ENCODE measurements at places on chromosomes 16 and 17.

GRCh38 chr17:526425-526824, 173.8 kb upstream of the RPH3AL start:
- no peak for DNase-seq

DNA sequence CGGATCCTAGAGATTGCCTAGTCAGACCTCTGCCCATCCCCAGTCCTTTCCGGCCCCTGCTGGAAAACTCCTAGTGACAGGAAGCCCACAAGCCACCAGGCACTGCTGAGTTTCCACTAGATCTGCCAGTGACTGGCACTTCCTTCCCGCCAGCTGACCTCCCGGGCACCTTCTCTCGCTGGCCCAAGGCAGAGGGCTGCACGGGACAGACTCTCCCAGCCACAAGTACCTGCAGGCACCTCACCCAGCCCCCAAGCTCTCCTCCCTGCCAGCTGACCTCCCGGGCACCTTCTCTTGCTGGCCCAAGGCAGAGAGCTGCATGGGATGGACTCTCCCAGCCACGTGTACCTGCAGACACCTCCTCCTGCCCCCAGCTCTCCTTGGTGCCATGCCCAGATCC, 66.3 kb upstream of the DOC2B start:
- no peak for DNase-seq

GRCh38 chr16:24822542-24822941, 23.2 kb upstream of the SLC5A11 start:
- DNase-seq: no peak

- no peak for DNase-seq
Observed at GRCh38 chr17:75061055-75061438, 14.0 kb downstream of the KCTD2 start.

DNA sequence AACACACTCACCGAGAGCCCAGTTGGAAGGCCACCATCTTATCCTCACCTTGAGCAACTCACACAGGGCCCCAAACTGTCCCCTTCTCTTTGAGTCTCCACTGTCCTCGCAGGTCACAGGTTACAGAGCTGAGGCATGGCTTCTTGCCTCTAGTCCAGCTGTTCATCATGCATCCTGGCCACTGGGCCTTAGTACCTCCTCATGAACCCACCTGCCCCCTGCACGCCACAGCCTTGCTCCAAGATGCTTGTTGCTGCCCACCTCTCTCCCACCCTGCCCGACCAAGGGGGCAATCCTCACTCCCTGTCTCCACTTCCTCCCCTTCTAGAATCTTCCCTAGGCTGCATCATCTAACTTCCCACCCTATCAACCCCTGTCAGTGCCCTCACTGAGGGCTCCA, 17.1 kb downstream of the CDH5 start:
- no peak for DNase-seq

DNA sequence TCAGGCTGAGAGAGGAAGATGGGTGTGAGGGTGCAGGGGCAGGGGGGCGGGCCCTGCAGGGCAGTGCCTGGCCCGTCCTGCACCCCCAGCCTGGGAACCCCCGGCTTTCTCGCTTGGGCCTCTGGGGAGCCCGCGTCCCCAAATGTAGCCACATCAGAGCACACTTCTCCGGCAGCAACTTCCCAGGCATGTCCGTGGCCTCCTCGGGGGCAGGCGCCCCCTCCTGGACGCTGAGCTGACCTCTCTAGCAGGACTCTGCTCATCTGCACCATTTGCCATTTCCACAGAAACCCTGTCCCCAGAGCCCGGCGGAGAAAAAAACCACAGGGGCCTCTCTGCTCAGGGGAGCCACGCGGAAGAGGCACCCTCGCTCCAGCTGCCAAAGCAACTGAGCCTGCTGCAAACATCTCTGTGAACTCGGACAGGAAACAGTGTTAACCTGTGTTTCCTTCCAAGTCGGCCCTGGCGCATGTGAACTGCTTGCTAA, 63.4 kb downstream of the KLHDC4 start:
- peak; percentile 40 for DNase-seq

GRCh38 chr17:43389046-43389947, 9.5 kb upstream of the ARL4D start:
- peak; percentile 90 for DNase-seq
